ENCODE measurements at places on chromosomes 4 and X.

GRCh38 chr4:162682651-162683050, 484.0 kb downstream of the NAF1 start:
- no peak for DNase-seq

- no peak for DNase-seq
Measured at GRCh38 chr4:137267024-137267423, 265.3 kb downstream of the PCDH18 start.

GRCh38 chr4:67106861-67107460, 438.3 kb downstream of the CENPC start:
- DNase-seq, result no peak

DNA sequence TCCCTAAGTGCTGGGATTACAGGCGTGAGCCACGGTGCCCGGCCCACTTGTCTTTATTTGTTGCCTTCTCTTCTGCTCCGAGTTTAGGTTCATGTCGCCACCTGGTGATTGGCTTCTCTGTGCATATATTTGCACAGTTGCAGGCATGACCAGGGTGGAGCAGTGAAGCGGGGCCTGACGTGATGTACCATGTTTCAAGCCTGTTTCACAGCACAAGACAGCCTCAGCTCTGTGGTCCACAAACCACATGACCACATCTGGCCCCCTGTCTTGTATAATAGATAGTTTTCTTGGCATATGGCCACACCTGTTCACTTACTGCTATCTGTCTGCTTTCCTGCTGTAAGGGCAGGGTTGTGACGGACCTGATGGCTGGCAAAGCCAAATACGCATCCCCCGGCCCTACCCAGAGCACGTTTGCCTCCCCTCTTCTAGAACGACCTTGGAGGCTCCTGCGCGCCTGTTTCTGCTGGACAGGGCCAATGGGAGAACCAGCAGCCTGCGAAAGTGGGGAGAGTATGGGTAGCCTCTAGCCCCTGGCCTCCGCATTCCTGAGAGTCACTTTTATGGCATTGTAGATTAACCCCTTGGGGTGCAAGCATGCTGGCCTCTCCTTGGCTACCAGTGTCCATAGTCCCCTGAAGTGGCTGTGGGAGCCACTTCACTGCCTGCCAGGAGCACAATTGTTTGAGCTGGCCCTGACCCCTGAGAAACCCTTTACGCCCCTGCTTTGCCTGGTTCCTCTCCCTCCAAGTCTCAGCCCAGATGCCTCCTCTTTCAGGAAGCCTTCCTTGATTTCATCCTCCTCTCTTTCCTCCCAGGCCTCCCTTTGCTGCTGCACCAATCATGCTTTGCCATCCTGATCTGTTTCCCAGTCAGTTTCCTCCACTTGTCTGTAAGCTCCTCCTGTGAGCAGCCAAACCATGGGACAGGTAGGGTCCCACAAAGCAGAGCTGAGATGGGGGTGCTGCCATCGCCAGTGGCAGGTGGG, 6.0 kb upstream of the SH3TC1 start:
- peak; percentile 20 for DNase-seq

GRCh38 chr4:168755598-168756477, 254.2 kb downstream of the CBR4 start:
- DNase-seq, result no peak

- DNase-seq, result no peak
Measured at GRCh38 chrX:116198810-116199209, 28.3 kb downstream of the AGTR2 start.

GRCh38 chrX:34147345-34147744, 15.2 kb upstream of the FAM47A start:
- no peak for DNase-seq

DNA sequence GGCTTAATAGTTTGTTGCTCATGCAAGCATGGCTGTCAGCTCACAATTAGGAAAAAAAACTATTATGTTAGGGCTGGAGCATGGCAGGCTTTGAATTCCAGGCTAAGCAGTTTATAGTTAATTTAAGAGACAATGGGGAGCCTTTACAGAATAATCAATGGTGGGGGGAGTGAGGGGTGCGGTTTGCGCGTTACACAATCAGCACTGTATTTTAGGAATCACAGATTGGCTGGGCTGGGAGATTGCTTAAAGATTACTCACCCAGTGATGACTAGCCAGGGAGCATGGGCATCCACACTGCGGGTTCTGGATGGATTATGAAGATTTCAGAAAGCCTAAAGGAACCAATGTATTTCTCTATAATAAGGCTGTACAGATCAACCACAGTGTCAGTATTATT, 186.6 kb downstream of the SOX3 start:
- no peak for DNase-seq

All from nucleus accumbens (tissue), 56 donors.